Sigmoid colon (tissue), 7 donors: ENCODE measurements at places on chromosomes 2 and 18. TPM values are rescaled to one million over a fixed set of nuclear protein-coding genes. Genes with fewer than 3 reads are reported as not detected.

Gene SIX3
- not detected for total RNA-seq

Gene KCNJ3
- total RNA-seq: 0.28 TPM

Gene POTEE
- total RNA-seq: not detected

Gene HOXD1
- 0.71 TPM for total RNA-seq

Gene ALKAL2
- total RNA-seq: 7.2 TPM

Gene CNGA3
- total RNA-seq: 4.3 TPM

Gene FOXI3
- total RNA-seq: not detected

Gene SSB
- 126 TPM for total RNA-seq

GRCh38 chr2:229952256-229952835, 30.0 kb downstream of the FBXO36 start:
- no peaks in the 10 kb centered on the region for H3K36me3 ChIP-seq
- DNase-seq: no peak
- no peak overlapping the region for H3K4me3 ChIP-seq
- no peaks in the 10 kb centered on the region for H3K4me1 ChIP-seq
- H3K27ac ChIP-seq: no peak overlapping the region
- no peaks in the 10 kb centered on the region for H3K27me3 ChIP-seq

DNA sequence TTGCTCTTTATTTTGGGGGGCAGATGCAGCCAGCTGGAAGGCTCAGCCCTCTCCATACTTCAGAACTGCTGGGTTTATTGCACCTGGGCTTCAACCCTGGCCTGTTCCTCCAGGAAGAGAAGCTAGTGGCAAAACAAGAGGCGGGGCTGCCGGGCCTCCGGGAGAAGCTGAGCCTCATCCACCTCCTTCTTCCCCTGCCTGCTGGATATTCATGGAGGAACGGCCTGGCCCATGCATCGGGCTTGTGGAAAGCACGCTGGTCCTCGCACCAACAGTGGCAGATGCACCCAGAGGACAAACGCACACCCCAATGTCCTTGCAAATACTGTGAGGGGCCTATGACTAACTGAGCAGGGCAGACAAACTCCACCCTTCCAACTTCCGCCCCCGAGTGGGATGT, 30.6 kb downstream of the FAM178B start:
- no peaks in the 10 kb centered on the region for H3K27me3 ChIP-seq
- no peak overlapping the region for H3K27ac ChIP-seq
- H3K4me3 ChIP-seq: no peak overlapping the region
- H3K36me3 ChIP-seq: no peaks in the 10 kb centered on the region

- no peak overlapping the region for H3K4me3 ChIP-seq
- H3K27ac ChIP-seq: no peak overlapping the region
- DNase-seq: no peak
- no peaks in the 10 kb centered on the region for H3K4me1 ChIP-seq
Observed at GRCh38 chr18:62485684-62486083, 37.1 kb upstream of the ZCCHC2 start.

DNA sequence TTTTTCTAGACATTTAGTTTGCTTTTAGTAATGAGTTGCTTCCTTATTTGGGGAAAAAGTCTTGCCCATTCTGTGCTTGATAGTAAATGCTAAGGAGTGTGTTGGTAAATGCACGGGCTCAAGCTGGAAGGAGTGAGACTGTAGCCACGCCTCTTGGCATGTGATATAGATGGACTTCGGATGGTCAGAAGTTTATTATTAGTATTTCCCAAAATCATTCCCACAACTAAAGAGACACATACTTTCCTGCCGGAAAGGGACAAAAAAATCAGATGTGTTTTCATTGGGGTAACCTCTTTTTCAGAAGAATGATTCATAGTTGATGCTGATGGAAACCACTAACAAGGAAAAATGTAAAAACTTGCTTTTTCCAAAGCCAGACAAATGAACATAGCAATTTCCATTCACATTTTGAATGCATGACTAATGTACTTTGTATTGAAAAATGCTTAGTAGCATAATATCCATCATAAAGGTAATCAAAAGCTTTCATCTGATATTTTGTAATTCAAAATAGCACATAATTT, 133.2 kb downstream of the ZNF532 start:
- no peaks in the 10 kb centered on the region for H3K36me3 ChIP-seq
- no peak for DNase-seq
- no peaks in the 10 kb centered on the region for H3K27me3 ChIP-seq
- peak overlapping the region; percentile 31 for H3K27ac ChIP-seq
- H3K4me3 ChIP-seq: no peak overlapping the region
- peaks cover 5% of the 10 kb centered on the region for H3K4me1 ChIP-seq

GRCh38 chr2:85110991-85111560, 22.1 kb upstream of the TCF7L1 start:
- H3K27me3 ChIP-seq: no peaks in the 10 kb centered on the region
- H3K4me1 ChIP-seq: no peaks in the 10 kb centered on the region
- no peak overlapping the region for H3K27ac ChIP-seq

DNA sequence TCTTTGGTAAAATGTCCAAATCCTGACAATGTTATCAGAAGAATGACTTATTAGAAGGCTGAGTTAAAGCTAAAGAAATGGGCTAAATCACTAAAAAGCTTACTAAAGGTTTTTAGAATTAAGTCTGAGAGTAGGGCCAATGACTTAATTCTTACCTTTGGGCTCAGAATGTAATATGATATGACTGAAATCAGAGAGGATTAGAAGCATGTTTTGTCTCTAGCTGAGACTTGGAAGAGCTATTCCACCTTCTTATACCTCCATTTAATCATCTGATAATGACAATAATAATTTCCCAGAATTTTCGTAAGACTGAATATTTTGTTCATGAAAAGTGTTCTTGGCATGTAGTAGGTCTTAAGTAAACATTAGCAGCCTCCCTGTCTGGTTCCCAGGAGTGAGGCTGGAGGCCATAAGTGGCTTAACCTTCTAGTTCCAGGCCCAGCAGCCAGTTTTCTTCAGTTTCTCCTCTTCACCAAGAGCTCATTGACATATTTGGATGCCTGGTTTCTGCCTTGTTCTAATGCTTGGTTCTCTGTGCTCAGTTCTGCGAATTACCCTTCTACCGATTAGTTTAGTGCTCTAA, 25.5 kb upstream of the E2F6 start:
- H3K27me3 ChIP-seq: peaks cover 33% of the 10 kb centered on the region
- no peak for DNase-seq
- H3K36me3 ChIP-seq: no peaks in the 10 kb centered on the region
- H3K4me1 ChIP-seq: no peaks in the 10 kb centered on the region
- no peak overlapping the region for H3K4me3 ChIP-seq
- H3K27ac ChIP-seq: no peak overlapping the region

GRCh38 chr2:212327171-212327809, 211.3 kb downstream of the ERBB4 start:
- H3K36me3 ChIP-seq: no peaks in the 10 kb centered on the region
- H3K27ac ChIP-seq: no peak overlapping the region
- no peaks in the 10 kb centered on the region for H3K27me3 ChIP-seq
- DNase-seq: no peak

GRCh38 chr2:46547223-46548102, 68.1 kb downstream of the TMEM247 start:
- H3K27ac ChIP-seq: peak overlapping the region; percentile 67
- H3K4me3 ChIP-seq: no peak overlapping the region
- H3K27me3 ChIP-seq: no peaks in the 10 kb centered on the region
- no peaks in the 10 kb centered on the region for H3K36me3 ChIP-seq

DNA sequence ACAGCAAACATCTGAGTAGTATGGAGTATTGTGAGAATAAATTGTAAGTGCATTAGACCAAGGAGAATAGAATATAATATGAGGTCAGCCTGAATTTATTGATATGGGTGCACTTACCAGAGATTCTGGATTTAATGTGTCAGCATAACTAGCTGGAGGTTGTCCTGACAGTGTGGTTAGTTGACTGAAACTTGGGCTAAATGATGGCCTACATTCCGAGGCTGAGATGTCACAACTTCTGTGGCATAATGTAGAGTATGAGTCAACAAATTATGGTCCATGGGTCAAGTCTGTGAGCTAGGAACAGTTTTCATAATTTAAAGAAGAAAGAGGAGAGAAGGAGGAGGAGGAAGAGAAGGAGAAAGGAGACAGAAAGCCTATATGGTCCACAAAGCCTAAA, 127.6 kb downstream of the QPCT start:
- no peak overlapping the region for H3K4me3 ChIP-seq
- peaks cover 32% of the 10 kb centered on the region for H3K4me1 ChIP-seq
- no peak for DNase-seq
- no peak overlapping the region for H3K27ac ChIP-seq

DNA sequence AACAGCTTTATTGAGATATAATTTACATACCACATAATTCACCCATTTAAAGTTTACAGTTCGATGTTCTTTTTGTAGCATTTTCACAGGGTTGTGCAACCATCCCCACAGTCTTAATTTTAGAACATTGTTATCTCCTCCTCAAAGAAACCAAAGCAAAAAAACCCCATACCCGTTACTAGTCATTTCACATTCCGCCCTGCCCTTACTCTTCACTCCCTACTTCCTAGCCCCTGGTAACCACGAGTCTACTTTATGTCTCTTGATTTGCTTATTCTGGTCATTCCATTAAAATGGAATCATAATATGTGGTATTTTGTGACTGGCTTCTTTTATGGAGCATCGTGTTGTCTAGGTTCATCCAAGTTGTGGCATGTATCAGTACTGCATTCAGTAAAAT, 137.7 kb downstream of the TANC1 start:
- no peaks in the 10 kb centered on the region for H3K27me3 ChIP-seq
- no peak overlapping the region for H3K4me3 ChIP-seq

- no peak for DNase-seq
- no peak overlapping the region for H3K27ac ChIP-seq
- no peaks in the 10 kb centered on the region for H3K27me3 ChIP-seq
- H3K36me3 ChIP-seq: no peaks in the 10 kb centered on the region
- no peak overlapping the region for H3K4me3 ChIP-seq
Observed at GRCh38 chr2:100141906-100142305, 484 bp downstream of the AFF3 start.

DNA sequence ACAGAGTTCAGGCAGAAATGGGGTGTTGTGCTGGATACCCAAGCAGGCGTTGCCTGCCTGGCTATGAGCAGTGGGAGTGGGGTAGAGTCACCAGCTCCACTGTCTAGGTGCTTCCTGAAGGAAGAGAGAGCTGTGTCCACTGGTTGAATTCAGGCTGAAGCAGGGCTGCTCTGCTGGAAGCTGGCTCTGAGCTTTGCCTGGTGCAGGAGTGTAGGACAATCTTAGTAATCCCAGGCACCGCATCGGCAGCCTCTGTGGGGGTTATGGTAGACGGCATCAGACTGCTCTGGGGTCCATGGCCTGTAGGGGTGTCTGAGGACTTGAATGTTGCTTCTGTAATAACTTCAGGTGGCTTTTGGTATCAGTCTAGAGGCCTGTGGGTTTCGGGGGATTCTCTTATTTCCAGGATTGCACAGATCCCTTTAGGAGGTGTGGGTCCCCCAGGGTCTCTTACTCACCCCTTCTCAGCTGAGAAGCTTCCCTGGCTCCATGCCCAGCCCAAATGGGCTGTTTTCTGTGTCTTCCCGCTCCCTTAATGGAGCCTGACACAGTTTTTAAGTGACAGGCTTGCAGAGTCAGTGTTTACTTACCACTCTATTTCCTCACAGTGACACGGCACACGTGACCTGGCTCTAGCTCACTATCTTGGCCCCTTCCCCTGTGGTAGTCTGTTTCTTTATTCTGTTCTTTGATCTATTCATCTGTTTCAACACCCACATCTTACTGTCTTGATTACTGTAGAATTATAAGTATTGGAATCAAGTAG, 644.3 kb downstream of the CBLN2 start:
- H3K27me3 ChIP-seq: no peaks in the 10 kb centered on the region
- H3K36me3 ChIP-seq: no peaks in the 10 kb centered on the region
- no peaks in the 10 kb centered on the region for H3K4me1 ChIP-seq
- DNase-seq: no peak

GRCh38 chr2:118222672-118223421, 134.6 kb downstream of the INSIG2 start:
- no peaks in the 10 kb centered on the region for H3K4me1 ChIP-seq
- H3K4me3 ChIP-seq: no peak overlapping the region
- DNase-seq: no peak
- H3K27ac ChIP-seq: no peak overlapping the region

DNA sequence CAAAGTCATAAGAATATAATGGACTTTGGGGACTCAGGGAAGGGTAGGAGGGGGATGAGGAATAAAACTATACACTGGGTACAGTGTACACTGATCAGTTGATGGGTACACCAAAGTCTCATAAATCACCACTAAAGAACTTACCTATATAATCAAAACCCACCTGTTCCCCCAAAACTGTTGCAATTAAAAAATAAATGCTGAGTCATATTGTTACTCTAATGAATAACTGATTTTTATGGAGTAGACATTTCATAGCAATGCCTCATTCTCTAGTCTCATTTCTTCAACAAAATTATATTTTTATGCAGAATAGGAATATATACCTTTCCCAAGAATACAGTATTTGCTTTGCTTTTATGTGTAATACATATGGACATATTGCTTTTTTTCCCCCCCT, 181.2 kb downstream of the ST6GAL2 start:
- no peaks in the 10 kb centered on the region for H3K36me3 ChIP-seq
- no peak for DNase-seq
- no peaks in the 10 kb centered on the region for H3K27me3 ChIP-seq

- peak overlapping the region; percentile 85 for H3K27ac ChIP-seq
- H3K36me3 ChIP-seq: no peaks in the 10 kb centered on the region
- DNase-seq: no peak
- H3K4me1 ChIP-seq: no peaks in the 10 kb centered on the region
- H3K27me3 ChIP-seq: no peaks in the 10 kb centered on the region
Observed at GRCh38 chr2:207255565-207256470, 90.1 kb upstream of the KLF7 start.

GRCh38 chr2:107961395-107961794, 24.9 kb upstream of the SLC5A7 start:
- H3K4me1 ChIP-seq: no peaks in the 10 kb centered on the region
- H3K27ac ChIP-seq: no peak overlapping the region
- no peaks in the 10 kb centered on the region for H3K36me3 ChIP-seq
- no peak for DNase-seq
- H3K27me3 ChIP-seq: no peaks in the 10 kb centered on the region

DNA sequence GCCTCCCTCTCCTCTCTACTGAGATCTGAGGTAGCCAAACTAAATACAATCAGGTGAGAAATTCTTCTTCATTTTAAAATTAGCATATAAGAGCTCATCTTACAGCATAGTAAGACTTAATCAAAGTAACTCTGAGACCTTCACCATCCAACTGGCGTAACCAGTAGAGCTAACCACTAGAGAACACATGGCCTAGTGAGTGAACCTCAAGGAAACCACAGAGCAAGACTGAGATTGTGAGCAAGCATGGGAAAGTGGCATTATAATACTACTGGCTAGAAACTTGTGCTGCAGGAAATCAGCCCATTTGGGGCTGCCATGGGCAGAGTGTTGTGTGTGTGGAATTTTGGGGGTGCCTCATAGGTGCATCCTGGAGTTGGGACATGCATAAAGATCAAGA, 61.1 kb upstream of the SPHKAP start:
- DNase-seq: no peak
- H3K27ac ChIP-seq: no peak overlapping the region
- no peaks in the 10 kb centered on the region for H3K27me3 ChIP-seq
- H3K4me3 ChIP-seq: no peak overlapping the region
- H3K36me3 ChIP-seq: no peaks in the 10 kb centered on the region
- no peaks in the 10 kb centered on the region for H3K4me1 ChIP-seq

GRCh38 chr2:217469203-217469810, 533.5 kb downstream of the TNS1 start:
- no peaks in the 10 kb centered on the region for H3K36me3 ChIP-seq
- no peak overlapping the region for H3K27ac ChIP-seq
- H3K27me3 ChIP-seq: no peaks in the 10 kb centered on the region
- H3K4me1 ChIP-seq: no peaks in the 10 kb centered on the region
- no peak overlapping the region for H3K4me3 ChIP-seq
- DNase-seq: no peak

- no peaks in the 10 kb centered on the region for H3K27me3 ChIP-seq
- H3K36me3 ChIP-seq: no peaks in the 10 kb centered on the region
- no peak for DNase-seq
- no peak overlapping the region for H3K27ac ChIP-seq
- no peak overlapping the region for H3K4me3 ChIP-seq
- H3K4me1 ChIP-seq: no peaks in the 10 kb centered on the region
Observed at GRCh38 chr2:102520801-102521200, 47.8 kb downstream of the SLC9A4 start.
